ENCODE measurements at places on chromosomes 5 and 9. TPM values are rescaled to one million over a fixed set of nuclear protein-coding genes. Genes with fewer than 3 reads are reported as not detected.

Gene CNTFR
- 115 TPM for total RNA-seq

Gene IL17B
- not detected for total RNA-seq

Gene EIF4E1B
- total RNA-seq = not detected

Gene EIF4EBP3
- total RNA-seq = 10.3 TPM

Gene ADAMTS19
- 3.0 TPM for total RNA-seq

Gene CARD9
- total RNA-seq = 1.3 TPM

Gene HMGCR
- total RNA-seq = 321 TPM

Gene TAF11L10
- total RNA-seq = not detected

DNA sequence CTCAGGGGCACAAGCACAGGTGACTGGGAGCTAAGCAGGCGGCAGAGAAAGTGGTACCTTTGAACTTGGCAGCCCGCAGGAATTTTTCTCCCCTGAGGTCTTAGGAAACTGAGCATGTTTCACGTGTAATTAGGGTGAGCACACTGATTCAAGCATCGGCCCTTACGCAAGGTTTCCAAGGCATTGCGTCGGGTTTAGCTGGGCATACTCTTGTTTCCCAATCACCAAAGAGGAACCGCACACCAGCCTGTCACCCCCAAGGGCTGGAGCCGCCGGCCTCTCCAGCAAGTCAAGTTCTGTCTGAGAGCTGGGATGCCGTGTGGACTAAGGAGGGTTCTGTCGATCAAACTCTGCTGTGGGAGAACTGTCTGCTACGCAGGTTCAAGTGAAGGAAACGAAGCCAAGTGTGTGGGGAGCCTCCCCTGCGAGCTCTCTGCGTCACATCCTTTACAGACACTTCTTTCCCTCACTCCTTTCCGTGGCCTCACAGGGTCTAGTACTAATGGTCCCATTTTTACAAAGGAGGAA is 53.0 kb downstream of the ERGIC1 start:
- DNase-seq = no peak

- DNase-seq = no peak
Measured at GRCh38 chr5:18240971-18241370, 606.7 kb downstream of the TAF11L14 start.

GRCh38 chr9:136952321-136952850 is 313 bp downstream of the LCN12 start:
- no peak for DNase-seq

DNA sequence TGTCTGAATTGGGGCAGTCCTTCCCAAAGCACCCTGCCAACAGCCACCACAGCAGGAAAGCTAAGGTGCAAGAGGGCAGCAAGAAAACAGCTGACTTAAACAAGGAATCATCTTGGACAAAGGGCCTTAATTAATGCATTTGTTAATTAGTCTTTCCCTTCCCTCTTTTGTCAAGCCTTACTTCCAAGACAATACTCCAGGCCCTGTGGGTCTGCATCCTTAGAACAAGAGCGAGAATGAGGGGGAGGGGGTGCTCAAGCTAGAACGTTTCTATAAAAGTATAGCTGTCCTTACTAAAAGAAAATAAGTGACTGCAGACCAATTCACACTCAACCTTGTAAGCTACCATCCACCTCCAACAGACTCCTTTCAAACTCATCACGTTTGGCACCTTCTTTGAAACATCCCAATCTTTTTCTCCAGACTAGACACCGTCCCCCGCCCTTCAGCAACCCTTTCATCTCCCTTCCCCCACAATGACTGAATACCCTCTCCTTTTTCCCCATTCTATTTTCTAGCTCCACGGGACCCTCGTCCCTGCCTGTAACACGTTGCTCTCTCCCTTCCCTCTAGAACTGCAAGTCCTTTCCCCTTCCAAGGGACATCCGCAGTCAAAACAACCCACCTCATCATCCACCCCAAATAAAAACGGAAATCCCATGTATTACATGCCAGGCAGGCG is 85.7 kb upstream of the RNF38 start:
- DNase-seq = no peak

DNA sequence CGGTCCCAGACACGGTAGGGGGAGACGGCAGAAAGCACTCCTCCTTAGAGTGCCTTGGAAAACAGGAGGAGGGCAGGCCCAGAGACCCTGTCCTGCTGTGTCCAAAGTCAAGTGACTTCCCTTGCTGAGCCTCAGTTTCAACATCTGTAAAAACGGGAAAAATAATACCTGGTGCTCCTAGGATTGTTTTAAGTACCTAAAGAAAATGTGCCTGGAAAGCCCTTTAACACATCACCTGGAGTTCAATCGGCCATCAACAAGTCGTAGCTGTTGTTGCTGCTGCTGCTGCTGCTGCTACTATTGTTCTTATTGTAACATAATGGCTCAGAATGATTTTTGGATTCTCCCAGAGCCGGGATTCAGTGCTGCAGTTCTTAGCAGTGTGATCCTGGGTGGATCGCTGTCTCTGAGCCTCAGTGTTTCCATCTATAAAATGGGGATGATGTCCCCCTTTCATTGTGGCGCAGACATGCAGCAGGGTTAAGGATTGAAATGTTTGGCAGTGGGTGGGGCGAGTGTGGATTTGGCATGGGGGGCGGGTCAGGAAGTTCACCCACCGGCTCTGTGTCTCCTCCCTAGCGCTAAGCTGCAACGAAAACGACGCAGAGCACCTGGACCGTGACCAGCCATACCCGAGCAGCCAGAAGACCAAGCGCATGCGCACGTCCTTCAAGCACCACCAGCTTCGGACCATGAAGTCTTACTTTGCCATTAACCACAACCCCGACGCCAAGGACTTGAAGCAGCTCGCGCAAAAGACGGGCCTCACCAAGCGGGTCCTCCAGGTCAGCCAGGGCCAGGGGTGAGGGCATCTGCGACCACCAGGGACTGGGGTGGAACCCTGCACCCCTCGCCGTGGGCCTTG is 9.2 kb downstream of the LHX2 start:
- DNase-seq = no peak

DNA sequence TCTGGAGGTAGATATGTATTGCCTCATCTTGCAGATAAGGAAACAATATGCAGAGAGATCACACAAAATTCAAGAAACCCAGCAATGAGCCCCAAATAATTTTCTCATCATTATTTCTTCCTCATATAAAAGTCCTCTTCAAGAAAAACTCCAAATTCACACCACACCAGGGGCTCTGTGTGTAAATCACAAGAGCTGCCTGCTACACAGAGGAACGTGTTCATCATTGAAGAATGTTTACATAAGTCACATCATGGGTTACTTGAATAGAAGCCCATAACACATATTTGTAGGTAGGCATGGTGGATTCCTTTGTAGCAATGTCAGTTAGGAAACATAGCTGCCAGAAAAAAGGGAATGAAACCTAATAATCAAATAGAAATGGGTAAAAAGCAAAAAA is 308.1 kb upstream of the TLE4 start:
- DNase-seq = no peak

- DNase-seq = no peak
Measured at GRCh38 chr5:6832994-6833393, 119.8 kb downstream of the TENT4A start.

GRCh38 chr5:155728857-155729683 is 597.9 kb upstream of the SGCD start:
- no peak for DNase-seq

GRCh38 chr9:133238851-133239532 is 29.9 kb upstream of the OBP2B start:
- DNase-seq = peak; percentile 61

DNA sequence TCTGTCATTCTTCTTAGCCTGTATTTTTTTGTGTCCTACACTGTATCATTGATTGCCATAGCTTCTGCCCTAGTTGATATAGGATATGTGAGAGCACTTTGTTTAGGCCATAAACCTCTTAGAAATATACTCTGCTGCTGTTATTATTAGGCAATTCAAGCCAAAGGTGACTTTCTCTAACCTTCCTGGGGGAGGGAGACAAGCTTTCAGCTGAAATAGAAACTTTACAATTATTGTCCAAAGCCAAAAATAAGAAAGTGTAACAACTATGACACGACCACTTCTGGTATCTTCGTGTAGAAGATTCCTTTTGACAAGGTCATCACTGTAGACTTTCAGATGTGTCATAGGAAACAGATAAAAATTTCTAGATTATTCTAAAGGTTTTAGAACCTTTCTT is 12.2 kb upstream of the CSNK1A1 start:
- DNase-seq = no peak

GRCh38 chr5:150641006-150641570 is 628 bp downstream of the SYNPO start:
- DNase-seq = no peak

- DNase-seq = no peak
Measured at GRCh38 chr5:59449905-59450644, 443.5 kb downstream of the PDE4D start.

- no peak for DNase-seq
Measured at GRCh38 chr5:145141534-145141933, 693.6 kb downstream of the PRELID2 start.

DNA sequence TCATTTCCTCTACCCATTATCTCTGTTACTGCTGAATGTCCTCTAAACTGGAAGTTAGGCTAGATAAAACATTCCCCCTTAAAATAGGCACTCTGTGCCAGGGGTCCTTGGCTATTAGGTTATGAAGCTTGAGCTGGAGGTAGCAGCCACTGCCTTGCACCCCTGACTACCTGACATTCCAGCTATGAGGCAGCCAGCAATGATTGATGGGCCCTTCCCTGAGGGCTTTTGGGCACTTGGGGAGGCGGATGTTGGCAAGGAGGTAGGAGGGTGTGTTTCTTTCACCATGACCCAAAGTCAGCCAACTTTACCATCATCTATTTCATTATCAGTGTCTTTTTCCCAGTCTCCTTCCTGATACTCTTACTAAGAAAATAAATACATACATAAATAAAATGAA is 17.1 kb downstream of the TARS1 start:
- no peak for DNase-seq

DNA sequence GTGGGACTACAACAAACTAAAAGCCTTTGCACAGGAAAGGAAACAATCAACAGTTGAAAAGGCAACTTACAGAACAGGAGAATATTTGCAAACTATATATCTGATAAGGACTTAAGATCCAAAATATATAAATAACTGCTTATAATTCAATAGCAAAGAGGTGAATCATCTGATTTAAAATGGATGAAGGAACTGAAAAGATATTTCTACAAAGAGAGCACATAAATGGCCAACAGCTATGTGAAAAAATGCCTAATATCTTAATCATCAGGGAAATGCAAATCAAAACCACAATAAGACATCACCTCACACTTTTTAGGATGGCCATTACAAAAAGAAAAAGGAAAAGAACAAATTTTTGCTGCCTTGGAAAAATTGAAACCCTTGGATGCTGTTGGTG is 100.4 kb downstream of the LURAP1L start:
- DNase-seq = no peak

DNA sequence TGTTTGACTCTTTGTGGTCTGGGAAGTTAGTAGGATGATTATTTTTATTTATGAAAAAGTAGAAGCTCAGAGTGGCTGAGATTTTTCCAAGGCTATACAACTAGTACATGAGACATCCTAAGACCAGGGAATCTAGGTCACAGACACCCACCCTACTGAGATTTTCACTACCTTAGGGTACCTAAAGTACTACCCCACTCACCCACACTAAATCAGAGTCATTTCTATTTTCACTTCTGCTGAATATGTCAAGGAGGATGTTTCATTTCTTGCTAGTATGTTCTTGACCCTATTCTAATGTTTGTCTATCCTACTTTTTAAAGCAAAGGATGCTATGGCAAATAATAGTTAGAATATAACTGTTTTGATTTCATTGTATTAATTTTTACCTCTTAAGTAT is 206.0 kb downstream of the ATP10B start:
- DNase-seq = no peak

DNA sequence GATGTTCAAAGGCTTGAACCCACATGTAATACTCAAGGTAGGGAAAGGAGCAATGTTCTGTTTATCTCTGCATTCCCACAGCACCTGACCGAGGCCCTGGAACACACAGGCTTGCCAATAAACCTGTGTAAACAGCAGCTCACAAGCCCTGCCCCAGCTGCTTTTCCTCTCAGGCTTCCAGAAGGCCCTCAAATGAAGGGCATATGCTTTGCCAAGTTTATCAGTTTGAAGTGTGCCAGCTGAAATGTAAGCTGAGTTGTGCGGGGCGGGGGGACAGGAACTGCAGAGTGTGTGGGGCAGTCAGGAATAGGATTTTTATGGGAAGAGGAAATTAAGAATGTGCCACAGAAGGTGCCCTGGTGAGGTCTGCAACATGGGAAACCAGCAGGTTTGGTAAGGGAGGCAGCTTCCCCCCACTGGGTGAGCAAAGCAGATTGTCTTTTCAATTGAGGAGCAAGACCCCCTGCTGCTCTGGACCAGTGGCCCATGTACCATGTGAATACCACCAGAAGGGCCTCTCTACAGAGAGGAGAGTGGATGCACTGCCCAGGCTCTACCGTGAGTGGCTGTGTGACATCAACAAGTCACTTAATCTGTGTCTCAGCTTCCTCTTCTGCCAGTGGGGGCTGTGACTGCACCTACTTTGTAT is 194.8 kb downstream of the SPOCK1 start:
- no peak for DNase-seq
